ENCODE measurements at places on chromosomes 6 and 20.

- DNase-seq = peak; percentile 79
These were observed 11.5 kb upstream of the SNHG17 start for GRCh38 chr20:38446441-38447209.

- no peak for DNase-seq
These were observed 100.9 kb upstream of the PRDM1 start for GRCh38 chr6:105985098-105985815.

DNA sequence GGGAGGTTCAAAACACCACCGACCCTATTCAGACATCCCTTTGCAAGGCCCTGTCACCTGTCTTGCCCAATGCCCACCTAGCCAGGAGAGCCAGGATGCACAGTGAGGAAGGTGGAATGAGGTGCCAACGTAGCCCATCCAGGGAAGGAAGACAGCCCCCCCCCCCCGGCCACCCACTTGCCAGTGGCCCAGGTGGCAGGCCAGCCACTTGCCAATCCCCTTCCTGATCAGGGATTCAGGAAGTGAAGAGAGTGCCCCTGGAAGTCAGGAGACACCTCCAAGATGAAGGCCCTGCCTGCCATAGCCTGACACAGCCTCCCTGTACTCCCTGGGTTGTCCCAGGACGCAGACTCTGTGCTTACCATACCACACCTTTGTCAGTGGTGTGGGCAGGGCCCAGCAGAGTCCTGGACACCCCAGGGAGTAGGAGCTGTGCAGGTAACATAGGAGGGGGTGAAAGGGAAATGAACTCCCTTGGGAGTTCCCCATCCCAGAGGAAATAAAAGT, 54.7 kb downstream of the MRPL14 start:
- DNase-seq = no peak

- no peak for DNase-seq
These were observed 50.6 kb upstream of the CCDC167 start for GRCh38 chr6:37550191-37550831.

- no peak for DNase-seq
These were observed 37.7 kb downstream of the TMEM181 start for GRCh38 chr6:158597565-158597964.

GRCh38 chr6:167966540-167966905, 30.9 kb upstream of the KIF25 start:
- no peak for DNase-seq

GRCh38 chr6:154732538-154733182, 556 bp upstream of the SCAF8 start:
- no peak for DNase-seq
